ENCODE measurements at places on chromosomes 2 and 18.

DNA sequence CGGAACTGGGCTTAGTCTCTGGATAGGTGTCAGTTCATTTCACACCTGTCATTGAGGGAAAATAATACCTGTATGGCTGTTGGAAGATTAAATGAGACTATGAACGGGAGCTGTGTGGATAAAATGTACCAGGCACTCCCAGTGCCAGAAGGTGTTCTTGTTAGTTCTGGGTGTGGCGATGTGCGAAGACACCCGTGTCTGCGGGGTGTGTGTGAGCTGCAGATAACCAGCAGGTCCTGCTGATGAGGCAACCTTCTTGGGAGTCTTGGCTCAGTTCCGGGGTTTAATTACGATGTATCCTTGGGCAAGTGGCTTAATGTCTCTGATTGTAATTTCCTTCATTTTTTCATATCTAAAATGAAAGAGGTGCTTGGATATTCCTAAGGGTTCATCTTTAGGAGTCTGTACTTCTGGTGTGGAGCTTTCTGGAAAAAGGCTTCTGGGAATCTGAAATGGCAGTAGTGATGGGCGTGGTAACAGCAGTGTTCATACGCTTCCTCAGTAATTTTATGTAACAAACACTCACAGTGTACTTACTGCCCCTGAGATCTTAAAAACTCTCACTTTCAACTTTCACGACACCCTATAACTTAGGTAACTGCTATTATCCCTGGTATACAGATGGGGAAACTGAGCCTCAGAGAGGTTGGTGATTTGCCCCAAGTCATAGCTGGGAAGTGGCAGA is 35.0 kb downstream of the NEDD4L start:
- no peak for DNase-seq

- DNase-seq: no peak
Observed at GRCh38 chr2:219939647-219940046, 312.2 kb downstream of the SLC4A3 start.

DNA sequence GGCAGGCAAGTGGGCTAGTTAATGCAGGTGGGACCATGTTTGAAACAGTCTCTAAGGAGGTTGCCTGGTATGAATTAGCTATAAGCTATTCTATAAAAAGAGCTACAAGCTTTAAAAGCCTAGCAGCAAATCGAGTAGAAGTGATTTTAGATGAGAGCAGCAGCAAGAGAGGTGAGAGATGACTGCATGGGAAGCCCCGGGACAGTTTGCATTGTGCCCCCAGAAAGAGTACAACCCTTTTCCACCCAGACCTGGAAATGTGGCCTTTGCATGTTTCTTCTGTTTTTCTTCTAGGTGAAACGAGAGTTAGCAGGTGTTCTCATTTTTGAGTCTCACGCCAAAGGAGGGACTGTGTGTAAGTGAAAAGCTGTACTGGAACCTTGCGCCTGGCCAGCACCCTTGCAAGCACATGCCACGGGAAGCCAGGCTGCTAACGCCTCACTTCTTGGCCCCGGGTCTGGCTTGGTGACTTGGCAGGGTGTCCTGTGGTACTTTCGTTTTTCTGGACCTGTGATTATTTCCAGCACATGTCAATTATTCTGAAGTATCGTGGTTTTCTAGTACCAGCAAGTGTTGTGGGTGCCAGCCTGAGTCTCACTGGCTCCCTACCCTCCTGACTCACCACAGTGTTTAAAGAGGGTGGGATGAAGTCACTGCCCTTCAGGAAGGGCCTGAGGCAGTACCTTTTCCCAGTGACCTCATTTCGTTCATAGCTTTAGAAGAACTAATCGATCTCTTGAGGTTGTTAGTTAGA is 90.3 kb upstream of the MAP3K20 start:
- no peak for DNase-seq

DNA sequence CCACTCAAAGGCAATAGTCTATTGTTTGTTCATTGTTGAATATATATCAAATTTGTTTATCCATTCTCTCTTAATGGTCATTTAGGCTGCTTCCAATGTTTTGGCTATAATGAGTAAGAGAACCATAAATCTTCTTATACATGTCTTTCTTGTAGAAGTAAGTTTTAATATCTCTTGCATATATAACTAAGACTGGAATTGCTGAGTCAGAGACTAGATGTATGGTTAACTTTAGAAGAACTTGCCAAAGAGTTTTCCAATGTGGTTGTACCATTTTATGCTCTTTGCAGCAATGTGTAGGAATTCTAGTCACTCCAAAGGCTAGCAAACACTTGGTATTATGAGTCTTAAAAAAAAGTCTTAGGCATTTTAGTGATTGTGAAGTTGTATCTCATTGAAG is 610.0 kb upstream of the GCFC2 start:
- DNase-seq: no peak

- no peak for DNase-seq
Observed at GRCh38 chr18:43661570-43661969, 384.3 kb upstream of the SYT4 start.

- DNase-seq: no peak
Observed at GRCh38 chr2:182372661-182373060, 54.2 kb downstream of the PDE1A start.

GRCh38 chr2:240298803-240299709 is 136.4 kb upstream of the GPC1 start:
- DNase-seq: no peak

- DNase-seq: no peak
Observed at GRCh38 chr2:46389417-46389916, 89.9 kb upstream of the TMEM247 start.

- no peak for DNase-seq
Observed at GRCh38 chr2:175864137-175864850, 137.8 kb downstream of the LNPK start.

DNA sequence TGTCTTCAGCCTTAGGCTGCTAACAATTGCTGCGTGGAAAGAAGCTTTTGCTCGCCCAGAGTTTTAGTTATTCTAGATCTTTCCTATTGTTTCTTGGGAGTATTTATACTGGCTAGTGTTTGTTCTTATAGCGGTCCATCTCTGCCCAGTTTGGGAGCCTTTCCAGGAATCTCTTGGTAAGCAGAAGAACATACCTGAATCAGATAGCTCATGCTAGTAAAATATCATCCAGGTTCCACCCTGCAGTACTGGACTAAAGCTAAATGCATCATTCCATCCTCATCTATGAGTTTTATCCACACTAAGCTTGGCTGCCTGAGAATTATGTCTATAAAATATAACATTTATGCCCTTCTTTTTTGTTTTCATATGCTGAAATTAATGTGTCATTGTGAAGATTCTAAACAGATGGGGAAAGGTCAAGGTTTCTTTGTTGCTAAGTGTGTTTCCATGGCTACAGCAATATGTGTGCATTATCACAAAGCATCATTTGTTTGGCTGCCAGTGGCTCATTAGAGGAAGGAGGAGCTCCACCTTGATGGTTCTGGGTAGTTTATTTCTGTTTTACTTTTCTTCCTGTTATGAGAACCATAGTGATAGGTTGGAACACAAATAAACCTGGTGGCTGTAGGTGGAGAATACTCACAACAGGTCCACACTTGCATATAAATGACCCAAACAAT is 182.8 kb downstream of the PIK3C3 start:
- no peak for DNase-seq

DNA sequence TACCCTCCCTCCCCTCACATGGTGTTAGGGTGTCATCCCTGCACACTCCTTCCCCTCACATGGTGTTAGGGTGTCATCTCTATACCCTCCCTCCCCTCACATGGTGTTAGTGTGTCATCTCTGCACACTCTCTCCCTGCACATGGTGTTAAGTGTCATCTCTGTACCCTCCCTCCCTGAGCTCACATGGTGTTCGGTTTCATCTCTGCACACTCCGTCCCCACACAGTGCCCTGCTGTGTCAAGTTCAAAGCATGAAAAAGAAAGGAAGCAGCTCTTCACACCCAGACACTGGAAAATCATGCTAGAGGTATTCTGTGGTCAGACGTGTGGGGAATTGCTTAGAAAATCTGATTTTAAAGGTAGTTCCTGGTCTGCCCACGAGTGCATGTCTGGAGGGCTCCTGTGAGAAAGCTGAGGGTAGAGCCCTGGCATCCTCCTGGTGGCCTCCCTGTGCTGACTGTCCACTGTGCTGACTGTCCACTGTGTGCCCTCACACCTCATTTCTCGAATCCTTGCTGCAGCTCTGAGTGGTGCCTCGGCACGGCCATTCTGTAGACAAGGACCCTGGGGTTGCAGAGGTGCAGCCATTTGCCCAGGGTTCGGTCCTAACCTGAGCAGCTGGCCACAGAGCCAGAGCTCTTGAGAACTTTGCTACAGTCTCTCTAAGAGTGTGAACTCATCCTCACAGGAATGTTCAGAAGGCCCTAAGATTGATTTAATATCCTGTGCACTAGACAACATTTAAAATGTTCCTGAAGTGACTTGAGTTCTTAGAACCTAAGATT is 69.1 kb upstream of the NFATC1 start:
- no peak for DNase-seq
